ENCODE measurements at places on chromosomes 2 and 18.

GRCh38 chr18:35512761-35513160 lies 15.0 kb upstream of the INO80C start:
- DNase-seq = no peak

- DNase-seq = no peak
Measured at GRCh38 chr2:145076085-145076484, 556.2 kb upstream of the ZEB2 start.

DNA sequence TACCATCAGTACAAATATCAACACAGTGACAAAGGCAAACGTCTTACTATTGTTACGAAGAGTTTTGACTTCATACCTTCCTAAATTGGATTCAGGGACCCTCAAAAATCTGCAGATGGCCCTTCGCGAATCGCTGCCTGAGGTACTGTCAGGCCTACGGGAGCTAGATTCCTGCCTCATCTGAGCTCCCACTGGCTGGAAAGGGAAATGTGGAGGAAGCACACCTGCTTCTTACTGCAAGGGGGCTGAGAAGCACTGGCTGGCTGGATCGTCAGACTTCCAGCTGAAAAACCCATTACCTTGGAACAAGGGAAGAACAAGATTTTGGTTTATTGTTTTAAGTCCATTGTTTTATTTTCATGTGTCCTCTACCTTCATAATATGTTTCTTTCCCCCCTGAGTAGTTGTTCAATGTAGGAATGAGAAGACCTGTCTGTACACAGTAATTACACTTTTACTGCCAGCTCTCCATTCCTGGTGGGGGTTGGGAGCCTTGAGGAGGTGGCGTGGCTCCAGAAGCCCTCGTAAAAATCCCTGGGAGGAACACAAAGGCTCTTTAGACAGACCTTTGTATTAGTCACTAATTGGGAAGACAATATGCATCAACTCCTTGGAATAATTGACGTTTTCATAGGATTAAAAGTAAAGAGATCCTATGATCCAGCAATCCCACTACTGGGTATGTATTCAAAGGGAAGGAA lies 124.1 kb upstream of the NOSTRIN start:
- DNase-seq = no peak

GRCh38 chr2:120802158-120802557 lies 66.5 kb downstream of the GLI2 start:
- no peak for DNase-seq

DNA sequence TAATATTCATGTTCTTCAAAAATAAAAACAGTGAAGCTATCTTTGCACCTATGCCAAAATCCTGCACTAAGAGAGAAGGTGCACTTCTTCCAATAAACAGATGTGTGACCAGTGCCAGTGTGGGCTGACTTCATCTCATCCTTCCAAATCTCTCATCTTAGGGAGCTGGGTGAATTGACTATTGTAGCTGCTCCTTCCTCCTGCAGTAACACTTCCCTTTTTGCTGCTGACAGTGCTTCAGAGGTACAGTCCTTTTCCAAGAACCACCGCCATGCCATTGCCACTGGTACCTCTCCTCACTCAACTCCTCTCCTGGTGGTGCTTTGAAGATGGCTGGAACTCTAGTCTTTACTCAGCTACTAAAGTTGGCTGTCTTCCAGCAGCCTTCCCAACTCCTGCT lies 42.1 kb upstream of the ARHGAP25 start:
- DNase-seq = peak; percentile 39

GRCh38 chr18:35406666-35407065 lies 29.5 kb upstream of the ZNF396 start:
- DNase-seq = no peak

DNA sequence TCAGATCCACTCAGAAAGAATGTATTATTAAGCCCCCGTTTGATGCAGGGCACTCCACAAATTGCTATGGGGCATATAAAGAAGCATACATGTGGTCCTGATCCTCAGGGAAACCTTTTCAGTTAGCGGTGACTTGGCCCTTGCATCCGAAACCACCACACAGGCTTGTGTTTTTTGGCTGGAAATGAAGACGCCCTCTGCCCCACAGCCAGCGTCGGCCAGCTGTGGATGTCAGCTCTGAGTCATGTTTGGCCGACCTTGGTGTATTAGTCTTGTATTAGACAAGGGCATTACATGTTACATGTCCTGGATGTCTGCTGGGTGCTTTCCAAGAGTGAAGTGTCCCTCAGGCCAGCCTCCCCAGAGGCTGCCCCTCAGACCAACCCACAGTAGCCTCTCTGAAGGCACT lies 107.6 kb upstream of the MAP3K20 start:
- peak; percentile 67 for DNase-seq

GRCh38 chr2:66531567-66531966 lies 96.6 kb downstream of the MEIS1 start:
- DNase-seq = no peak

Data from suppressor macrophage treated with lipopolysaccharide for 1 hour (primary cell).